ENCODE measurements at places on chromosomes 2 and 18. TPM values are rescaled to one million over a fixed set of nuclear protein-coding genes. Genes with fewer than 3 reads are reported as not detected.

Gene STPG4
- polyA plus RNA-seq: 0.24 TPM

Gene PROM2
- 0.07 TPM for polyA plus RNA-seq

Gene SERPINB4
- polyA plus RNA-seq: not detected

Gene COLEC12
- 1.5 TPM for polyA plus RNA-seq

Gene UCN
- polyA plus RNA-seq: 14.9 TPM

Gene AQP12A
- not detected for polyA plus RNA-seq

Gene TBR1
- polyA plus RNA-seq: not detected

Gene TUBA3E
- polyA plus RNA-seq: not detected

Gene LIPG
- polyA plus RNA-seq: 1.2 TPM

DNA sequence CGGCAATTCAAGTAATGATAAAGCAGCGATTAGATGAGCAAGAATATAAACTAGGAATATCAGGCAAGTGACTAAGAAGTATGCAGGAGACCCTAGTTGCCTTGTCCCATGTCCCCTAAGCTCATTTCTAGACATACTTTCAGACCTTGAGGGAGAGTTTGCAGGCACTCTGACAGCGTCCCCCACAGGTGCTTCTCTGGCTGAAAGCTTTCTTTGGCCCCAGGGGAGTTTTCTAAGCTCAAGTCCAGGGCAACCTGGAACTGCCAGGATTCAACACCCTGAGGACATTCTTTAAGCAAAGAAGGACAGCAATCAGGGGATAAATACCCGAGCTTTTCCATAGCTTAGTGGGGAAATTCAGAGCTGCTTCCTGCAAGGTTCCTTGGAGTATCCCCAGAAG, 308.1 kb upstream of the CHST9 start:
- no peaks in the 10 kb centered on the region for H3K27me3 ChIP-seq
- H3K27ac ChIP-seq: no peak overlapping the region
- H3K4me3 ChIP-seq: no peak overlapping the region
- H3K36me3 ChIP-seq: no peaks in the 10 kb centered on the region
- no peak for DNase-seq

DNA sequence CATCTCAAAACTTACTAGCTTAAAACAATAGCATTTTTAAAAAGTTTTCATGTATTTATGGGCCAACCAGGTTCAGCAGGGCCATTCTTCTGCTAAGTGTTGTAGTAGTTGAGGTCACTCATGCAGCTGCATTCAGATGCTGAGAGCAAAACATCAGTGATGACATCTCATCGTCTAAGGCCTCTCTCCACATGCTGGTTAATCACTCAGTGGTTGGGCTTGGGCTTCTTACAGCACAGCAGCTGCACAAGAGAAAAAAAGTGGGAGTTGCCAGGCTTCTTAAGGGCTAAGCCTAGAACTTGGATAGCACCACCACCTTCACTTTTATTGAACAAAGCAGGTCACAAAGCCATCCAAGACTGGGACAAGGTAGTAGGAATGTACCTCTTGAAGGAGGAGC, 190.3 kb downstream of the IRS1 start:
- no peaks in the 10 kb centered on the region for H3K27me3 ChIP-seq
- H3K4me1 ChIP-seq: no peaks in the 10 kb centered on the region
- DNase-seq: no peak
- H3K4me3 ChIP-seq: no peak overlapping the region

GRCh38 chr2:69742322-69742952, 503 bp downstream of the ANXA4 start:
- peak overlapping the region; percentile 90 for H3K27ac ChIP-seq
- no peak for DNase-seq
- peaks cover 11% of the 10 kb centered on the region for H3K4me1 ChIP-seq
- H3K27me3 ChIP-seq: no peaks in the 10 kb centered on the region
- H3K36me3 ChIP-seq: no peaks in the 10 kb centered on the region

GRCh38 chr2:185782223-185782769, 43.7 kb downstream of the FSIP2 start:
- no peaks in the 10 kb centered on the region for H3K36me3 ChIP-seq
- DNase-seq: no peak
- no peaks in the 10 kb centered on the region for H3K4me1 ChIP-seq

DNA sequence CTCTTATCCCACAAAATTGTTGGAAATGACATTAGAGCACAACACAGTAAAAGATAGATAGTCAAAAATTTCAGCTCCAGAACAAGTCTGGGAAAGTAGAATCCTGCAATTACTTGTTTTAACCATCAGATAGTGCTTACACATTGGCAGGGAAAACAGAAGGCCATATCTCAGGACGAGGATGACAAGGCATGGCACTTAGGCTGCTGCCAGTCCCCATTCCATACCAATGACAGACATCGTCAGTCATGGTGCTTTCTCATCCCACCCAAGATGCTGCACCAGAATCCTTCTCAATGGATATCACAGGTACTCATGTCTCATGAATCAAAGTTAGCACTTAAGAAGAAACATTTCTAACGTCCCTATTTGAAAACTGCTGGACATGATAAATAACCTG, 187.3 kb downstream of the NCKAP5 start:
- no peak overlapping the region for H3K4me3 ChIP-seq

- H3K4me1 ChIP-seq: no peaks in the 10 kb centered on the region
- no peak overlapping the region for H3K27ac ChIP-seq
- H3K27me3 ChIP-seq: no peaks in the 10 kb centered on the region
- no peak overlapping the region for H3K4me3 ChIP-seq
- DNase-seq: no peak
Observed at GRCh38 chr18:51778115-51778514, 561.9 kb upstream of the DCC start.

DNA sequence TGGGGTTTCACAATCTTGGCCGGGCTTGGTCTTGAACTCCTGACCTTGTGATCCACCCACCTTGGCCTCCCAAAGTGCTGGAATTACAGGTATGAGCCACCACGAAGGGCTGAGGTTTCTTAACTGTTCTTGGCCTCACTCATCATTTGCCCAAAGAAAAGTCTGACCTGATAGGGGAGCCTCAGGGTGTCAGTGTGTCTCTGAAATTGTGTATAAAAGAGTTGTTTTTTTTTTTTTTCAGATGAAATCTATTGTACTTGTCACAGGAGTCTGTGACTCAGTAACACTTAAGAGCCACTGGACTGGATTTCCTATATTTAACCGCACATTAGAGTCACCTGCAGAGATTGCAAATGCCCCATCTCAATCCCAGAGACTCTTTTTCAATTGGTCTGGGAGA, 16.9 kb downstream of the PMAIP1 start:
- no peak overlapping the region for H3K27ac ChIP-seq
- H3K4me1 ChIP-seq: no peaks in the 10 kb centered on the region
- no peaks in the 10 kb centered on the region for H3K36me3 ChIP-seq
- H3K27me3 ChIP-seq: no peaks in the 10 kb centered on the region
- no peak for DNase-seq

DNA sequence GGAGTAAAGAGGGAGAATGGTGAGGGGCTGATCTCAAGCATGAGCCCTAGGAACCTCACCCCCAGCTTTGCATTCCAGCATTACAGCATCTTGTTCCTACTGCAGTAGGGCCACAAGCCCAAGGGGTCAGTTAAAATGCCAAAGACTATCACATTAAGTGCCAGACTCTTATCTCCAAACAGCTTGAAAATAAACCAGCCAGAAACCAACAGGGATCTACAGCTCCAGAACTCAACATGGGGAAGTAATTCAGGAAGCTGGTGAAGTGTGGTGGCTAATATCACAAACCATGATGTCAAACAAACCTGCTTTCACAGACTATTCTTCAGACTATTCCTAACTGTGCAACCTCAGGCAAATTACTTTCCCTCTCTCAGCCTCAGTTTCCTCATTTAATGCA, 278.3 kb downstream of the TNS1 start:
- H3K27me3 ChIP-seq: no peaks in the 10 kb centered on the region
- DNase-seq: no peak
- no peaks in the 10 kb centered on the region for H3K4me1 ChIP-seq

GRCh38 chr2:55922291-55922907, 1.2 kb downstream of the EFEMP1 start:
- no peak overlapping the region for H3K27ac ChIP-seq
- DNase-seq: no peak
- H3K27me3 ChIP-seq: peaks cover 45% of the 10 kb centered on the region
- H3K4me3 ChIP-seq: no peak overlapping the region
- peaks cover 7% of the 10 kb centered on the region for H3K4me1 ChIP-seq
- H3K36me3 ChIP-seq: no peaks in the 10 kb centered on the region

DNA sequence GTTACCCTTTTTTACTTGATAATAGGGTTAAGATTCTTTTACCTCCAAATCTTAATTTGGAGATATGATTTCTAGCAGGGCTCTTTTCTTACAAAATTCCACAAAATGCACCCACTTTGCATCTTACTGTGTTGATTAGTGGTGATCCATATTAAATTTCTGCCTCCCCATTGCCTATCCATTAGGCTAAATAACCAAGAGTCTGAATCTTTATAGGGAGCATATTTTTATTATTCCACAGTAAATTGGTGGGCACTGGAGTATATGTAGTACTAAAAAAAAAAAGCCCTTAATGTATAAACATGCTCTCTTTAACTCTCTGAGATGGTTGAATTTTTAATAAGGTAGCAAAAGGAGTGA, 8.1 kb upstream of the TXNDC2 start:
- H3K27ac ChIP-seq: peak overlapping the region; percentile 91
- H3K4me3 ChIP-seq: no peak overlapping the region
- no peaks in the 10 kb centered on the region for H3K27me3 ChIP-seq
- no peak for DNase-seq
- peaks cover 9% of the 10 kb centered on the region for H3K4me1 ChIP-seq
- H3K36me3 ChIP-seq: no peaks in the 10 kb centered on the region

DNA sequence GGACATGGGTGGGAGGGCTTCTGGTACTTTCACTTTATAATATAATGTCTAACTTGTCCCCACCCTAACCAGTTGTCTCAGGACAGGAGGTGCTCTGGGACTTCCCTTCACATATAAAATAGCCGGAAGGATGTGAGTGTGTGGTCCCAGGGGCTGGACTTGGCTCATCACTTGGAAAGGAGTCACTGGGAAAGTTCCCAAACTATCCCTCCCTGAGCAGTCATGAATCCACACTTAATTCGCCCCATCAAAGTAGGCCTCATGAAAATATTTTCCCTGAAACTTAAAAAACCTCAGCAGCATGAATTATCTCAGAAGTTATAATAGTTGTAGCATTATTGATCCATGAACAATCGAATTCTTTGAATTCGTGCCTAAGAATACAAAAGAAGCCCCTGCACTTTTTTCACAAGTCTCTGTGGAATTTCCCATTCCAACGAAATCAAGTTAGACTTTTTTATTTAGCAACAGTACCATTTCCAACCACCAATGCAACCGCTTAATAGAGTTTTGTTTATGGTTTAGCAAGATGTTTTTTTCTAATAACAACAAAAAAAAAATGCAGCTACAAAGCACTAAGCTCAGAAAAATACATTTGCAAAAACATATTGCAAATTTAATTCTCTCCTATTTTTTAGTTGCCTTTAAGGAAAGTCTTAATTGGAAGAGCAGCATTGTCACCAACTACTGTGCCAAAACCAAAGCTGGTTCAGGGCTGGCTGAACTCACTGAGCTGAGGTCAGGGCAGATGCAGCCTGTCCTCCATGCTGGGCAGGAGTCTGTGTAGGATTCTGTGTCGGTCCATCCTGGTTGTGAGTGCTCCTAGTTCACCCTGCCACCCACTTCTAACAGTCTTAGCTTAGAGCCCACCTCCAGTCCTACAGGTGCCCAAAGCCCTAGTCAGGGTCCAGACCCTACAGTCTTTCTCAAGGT, 68.8 kb upstream of the SPTBN1 start:
- H3K27me3 ChIP-seq: no peaks in the 10 kb centered on the region
- no peak overlapping the region for H3K4me3 ChIP-seq
- no peaks in the 10 kb centered on the region for H3K4me1 ChIP-seq
- H3K27ac ChIP-seq: no peak overlapping the region
- H3K36me3 ChIP-seq: no peaks in the 10 kb centered on the region

GRCh38 chr2:239274391-239275043, 126.3 kb downstream of the HDAC4 start:
- H3K36me3 ChIP-seq: no peaks in the 10 kb centered on the region
- H3K4me3 ChIP-seq: no peak overlapping the region
- no peaks in the 10 kb centered on the region for H3K27me3 ChIP-seq
- peak; percentile 76 for DNase-seq

DNA sequence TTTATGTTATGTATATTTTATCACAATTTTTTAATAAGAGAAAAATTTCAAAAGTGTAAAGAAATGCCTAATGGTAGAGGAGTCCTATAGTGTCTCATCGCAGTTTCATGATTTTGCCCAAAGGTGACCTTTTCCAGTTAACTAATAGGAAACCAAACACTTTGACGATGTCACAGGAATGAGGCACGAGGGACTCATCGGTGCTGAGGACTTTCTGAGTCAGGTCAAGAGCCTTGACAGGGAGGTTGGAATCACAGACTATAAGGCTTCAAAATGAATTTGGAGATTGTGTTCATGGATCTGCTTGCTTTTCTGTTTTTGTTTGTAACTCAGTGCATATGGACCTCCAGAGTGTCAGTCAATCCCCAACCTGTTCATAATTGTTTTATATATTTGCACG, 15.1 kb upstream of the RTTN start:
- no peak overlapping the region for H3K27ac ChIP-seq
- no peaks in the 10 kb centered on the region for H3K27me3 ChIP-seq
- H3K36me3 ChIP-seq: no peaks in the 10 kb centered on the region
- H3K4me3 ChIP-seq: no peak overlapping the region
- H3K4me1 ChIP-seq: no peaks in the 10 kb centered on the region

DNA sequence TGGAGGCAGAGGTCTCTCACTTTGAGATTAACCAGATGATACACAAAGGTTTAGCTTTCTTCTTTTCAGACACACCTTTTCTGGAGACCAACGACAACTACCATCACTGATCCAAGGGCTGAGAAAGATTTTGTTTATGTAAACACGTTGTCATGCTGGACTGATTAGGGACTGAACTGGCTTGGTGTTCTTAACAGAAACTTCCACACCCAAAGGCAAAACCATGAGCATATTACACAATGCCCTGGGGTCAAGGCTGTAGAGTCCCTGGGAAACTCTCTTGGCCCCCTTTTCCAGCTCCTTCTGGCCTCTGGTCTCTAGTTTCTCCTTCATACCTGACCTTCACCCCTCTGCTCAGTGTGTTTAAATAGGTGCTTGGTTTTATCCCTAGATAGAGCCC, 447.0 kb upstream of the TCF4 start:
- no peaks in the 10 kb centered on the region for H3K4me1 ChIP-seq
- H3K27ac ChIP-seq: no peak overlapping the region
- no peaks in the 10 kb centered on the region for H3K36me3 ChIP-seq

- H3K27me3 ChIP-seq: no peaks in the 10 kb centered on the region
- DNase-seq: no peak
- no peaks in the 10 kb centered on the region for H3K36me3 ChIP-seq
- no peaks in the 10 kb centered on the region for H3K4me1 ChIP-seq
- no peak overlapping the region for H3K4me3 ChIP-seq
- no peak overlapping the region for H3K27ac ChIP-seq
Observed at GRCh38 chr2:59827677-59828076, 725.8 kb downstream of the BCL11A start.

DNA sequence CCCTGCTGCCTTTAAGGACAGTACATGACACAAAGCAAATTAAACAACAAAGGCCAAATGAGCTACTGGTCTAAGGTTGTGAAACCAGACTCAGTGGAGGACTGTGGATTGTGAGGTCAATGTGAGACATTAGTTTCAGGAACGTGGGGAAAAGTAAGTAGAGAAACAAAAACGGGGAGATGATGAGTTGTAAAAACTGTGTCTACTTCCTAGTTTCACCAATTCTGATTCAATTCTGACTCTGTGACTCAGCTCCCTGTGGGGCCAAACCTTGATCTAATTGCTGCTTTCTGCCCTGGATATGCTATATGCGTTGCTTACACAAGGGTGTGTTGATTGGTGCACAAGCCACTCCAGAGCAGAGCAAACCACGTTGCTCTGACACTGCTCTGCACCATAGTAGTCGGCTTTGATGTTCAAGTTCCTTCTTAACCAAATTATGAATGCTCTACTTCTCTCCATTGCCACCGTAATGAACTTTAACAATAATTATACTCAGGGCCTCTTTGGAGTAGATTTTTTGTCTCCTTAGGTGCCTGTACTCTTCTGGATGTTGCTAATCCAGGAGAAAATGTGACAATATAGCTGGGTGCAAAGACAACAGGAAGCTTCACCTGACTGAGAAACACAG, 1640.1 kb upstream of the CELF4 start:
- no peak overlapping the region for H3K27ac ChIP-seq
- H3K27me3 ChIP-seq: no peaks in the 10 kb centered on the region
- H3K36me3 ChIP-seq: no peaks in the 10 kb centered on the region
